ENCODE measurements at places on chromosomes 2 and 18. TPM values are rescaled to one million over a fixed set of nuclear protein-coding genes. Genes with fewer than 3 reads are reported as not detected.

Gene TUBB6
- 188 TPM for total RNA-seq

Gene SNRNP200
- total RNA-seq = 61.2 TPM

Gene ZDBF2
- 8.2 TPM for total RNA-seq

Gene G6PC2
- total RNA-seq = not detected

Gene RAB1A
- total RNA-seq = 78.1 TPM

Gene EVX2
- not detected for total RNA-seq
